Gastroesophageal sphincter (tissue), 4 donors: ENCODE measurements at places on chromosomes 2 and 18.

- ATAC-seq = no peak
These were observed 266.3 kb downstream of the MTX2 start for GRCh38 chr2:176535467-176536113.

DNA sequence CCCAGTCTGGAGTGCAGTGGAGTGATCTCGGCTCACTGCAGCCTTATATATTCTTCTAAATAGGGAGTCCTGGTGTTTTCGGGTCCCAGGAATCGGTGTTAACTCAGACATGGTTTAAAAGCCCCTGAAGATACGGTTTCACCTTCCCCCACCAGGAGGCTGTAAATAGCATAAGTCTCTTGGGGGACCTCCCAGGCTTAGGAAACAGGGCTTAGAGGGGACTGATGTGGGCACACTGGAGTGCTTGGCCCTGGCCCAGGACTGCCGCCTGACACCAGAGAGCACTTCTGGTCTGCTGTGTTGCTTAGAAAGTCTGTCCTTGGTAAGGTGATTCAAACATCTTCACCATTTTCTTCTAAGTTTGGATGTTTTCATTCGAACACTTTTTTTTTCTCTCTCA is 39.7 kb upstream of the MAP4K4 start:
- no peak for ATAC-seq

DNA sequence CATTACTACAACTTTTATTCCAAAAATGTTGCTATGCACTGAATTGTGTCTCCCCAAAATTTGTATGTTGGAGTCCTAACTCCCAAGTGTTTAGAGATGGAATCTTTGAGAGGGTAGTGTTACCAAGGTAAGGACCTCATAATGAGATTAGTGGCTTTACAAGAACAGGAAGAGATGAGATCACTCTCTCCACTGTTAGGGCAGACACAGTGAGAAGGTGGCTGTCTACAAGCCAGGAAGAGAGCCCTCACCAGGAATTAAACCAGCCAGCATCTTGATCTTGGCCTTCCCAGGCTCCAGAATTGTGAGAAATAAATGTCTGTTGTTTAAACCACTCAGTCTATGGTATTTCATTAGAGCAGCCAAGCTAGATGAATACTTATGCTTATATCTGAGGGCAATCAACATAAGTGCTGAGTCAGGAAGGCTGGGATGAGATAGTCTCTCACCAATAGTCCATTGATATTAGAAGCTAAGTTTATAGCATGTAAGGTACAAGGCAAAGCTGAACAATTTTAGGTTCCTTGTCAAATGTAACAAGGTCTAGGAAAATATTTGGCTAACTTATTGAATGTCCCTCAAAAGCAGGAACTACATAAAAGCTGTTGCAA is 317.6 kb upstream of the REG3G start:
- no peak for ATAC-seq

- peak; percentile 27 for ATAC-seq
These were observed 207.2 kb downstream of the SLC8A1 start for GRCh38 chr2:40244675-40245074.

- ATAC-seq = peak; percentile 50
These were observed 12.0 kb downstream of the SIGLEC15 start for GRCh38 chr18:45837283-45838070.

DNA sequence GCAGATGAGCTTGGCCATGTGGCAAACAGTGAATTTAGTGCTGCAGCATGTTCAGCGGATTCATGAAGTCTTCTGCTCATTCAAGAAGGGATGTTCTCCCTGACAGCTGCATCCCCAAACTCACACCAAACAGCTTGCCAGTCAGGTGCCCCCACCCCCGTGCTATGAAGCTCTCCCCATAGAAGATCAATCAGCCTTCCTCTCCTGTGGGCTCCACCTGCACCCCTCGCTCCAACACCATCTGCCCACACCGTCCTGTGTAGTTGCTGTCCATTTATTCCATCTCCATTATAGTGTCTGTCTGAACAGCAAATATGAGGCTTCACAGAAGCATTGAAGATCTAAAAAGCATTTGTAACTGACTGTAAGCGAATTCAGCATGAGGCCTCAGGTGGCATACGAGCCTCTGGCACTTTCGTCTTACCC is 218.9 kb downstream of the BCL2 start:
- no peak for ATAC-seq

DNA sequence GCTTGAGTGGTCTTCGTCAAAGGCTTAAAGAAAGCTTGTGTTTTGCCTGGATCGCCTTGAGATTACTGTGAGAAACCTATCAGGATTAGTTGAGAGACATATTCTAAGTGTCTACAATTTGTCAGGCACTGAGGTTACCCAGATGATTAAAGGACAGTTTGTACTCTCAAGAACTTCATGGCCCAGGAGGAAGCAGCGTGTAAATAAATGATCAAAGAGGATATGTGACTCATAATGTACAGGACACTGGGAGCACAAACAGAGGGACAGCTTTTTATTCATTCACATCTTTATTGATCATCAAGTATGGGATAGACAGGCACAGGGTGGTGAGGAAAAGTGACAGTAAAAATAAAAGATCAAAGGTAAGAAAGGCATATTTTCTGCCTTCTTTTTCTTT is 152.6 kb upstream of the FSHR start:
- no peak for ATAC-seq

- no peak for ATAC-seq
These were observed 118.8 kb downstream of the SCN9A start for GRCh38 chr2:166256896-166257295.

- ATAC-seq = no peak
These were observed 16.8 kb downstream of the SERPINB10 start for GRCh38 chr18:63924551-63924950.

GRCh38 chr18:31261792-31262582 is 56.0 kb upstream of the DSG1 start:
- ATAC-seq = no peak

- no peak for ATAC-seq
These were observed 39.4 kb downstream of the HRH4 start for GRCh38 chr18:24499814-24500213.

DNA sequence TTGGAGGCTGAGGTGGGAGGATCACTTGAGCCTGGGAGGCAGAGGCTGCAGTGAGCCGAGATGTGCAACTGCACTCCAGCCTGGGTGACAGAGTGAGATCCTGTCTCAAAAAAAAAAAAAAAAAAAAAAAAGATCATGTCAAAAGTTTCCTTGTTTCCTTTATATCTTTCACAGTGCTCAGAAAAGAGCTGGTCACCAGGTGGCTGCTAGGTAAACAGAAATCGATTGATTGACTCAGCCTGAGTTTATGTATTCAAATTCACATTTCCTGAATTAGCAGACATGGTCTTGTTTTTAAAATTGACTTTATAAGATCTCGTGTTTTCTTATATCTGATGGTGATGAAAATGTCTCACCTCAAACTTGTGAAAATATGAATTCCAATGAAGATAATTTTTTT is 261.8 kb upstream of the FANCL start:
- no peak for ATAC-seq

DNA sequence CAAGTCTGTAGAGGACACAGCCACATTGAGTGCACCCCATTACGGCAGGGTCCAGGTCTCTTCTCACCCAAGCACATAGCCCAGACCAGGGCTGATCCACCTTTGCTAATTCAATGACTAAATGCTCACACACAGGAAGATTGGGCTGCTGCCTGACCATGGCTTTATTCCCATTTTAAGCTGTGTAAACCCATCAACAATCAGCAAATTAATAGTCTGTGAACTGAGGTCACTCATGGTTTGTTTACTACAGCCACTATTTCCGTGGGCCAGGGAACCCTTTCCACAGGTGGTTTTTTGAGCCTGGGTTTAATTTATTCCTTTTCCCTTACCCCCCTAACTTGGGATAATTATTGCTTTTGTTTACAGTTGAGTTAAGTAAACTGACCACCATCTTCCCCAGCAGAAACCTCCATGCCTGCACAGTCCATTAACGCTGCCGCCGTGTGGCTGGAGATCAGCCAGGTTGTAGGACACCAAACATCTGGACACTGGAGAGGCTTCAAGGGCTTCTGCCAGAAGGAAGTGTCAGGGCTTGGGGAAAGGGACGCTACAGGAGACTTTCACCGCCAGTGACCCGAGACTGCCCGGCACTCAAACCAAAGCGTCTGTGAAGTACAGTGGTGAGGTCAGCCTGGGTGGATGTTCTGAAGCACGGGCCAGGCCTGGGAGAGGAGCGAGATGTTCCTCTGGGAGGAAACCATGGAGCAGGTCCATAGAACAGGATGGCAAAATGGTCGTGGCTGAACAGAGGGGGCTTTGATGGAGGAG is 282.9 kb downstream of the DYSF start:
- peak; percentile 39 for ATAC-seq

DNA sequence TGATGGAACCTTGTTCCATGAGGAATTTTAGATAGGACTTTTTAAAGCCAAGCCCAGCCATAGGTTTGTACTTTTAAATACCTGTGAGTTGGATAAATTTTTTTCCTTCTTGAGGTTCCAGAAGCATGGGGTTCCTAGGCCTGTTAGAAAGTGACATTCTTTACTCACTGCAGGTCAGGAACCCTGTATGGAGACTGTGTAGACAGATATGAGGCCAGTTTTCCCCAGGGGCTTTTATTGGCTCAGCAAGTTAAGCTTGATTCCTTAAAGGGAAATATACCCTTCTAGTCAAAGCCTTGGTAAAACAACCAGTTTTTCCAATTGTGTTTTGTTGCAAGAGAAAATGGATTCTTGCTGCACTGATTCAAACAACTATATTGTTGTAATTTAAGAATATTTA is 38.4 kb upstream of the GMCL1 start:
- ATAC-seq = no peak

GRCh38 chr2:216350214-216350791 is 22.0 kb downstream of the MARCHF4 start:
- peak; percentile 41 for ATAC-seq

- no peak for ATAC-seq
These were observed 971.7 kb upstream of the GYPC start for GRCh38 chr2:125684256-125684655.

DNA sequence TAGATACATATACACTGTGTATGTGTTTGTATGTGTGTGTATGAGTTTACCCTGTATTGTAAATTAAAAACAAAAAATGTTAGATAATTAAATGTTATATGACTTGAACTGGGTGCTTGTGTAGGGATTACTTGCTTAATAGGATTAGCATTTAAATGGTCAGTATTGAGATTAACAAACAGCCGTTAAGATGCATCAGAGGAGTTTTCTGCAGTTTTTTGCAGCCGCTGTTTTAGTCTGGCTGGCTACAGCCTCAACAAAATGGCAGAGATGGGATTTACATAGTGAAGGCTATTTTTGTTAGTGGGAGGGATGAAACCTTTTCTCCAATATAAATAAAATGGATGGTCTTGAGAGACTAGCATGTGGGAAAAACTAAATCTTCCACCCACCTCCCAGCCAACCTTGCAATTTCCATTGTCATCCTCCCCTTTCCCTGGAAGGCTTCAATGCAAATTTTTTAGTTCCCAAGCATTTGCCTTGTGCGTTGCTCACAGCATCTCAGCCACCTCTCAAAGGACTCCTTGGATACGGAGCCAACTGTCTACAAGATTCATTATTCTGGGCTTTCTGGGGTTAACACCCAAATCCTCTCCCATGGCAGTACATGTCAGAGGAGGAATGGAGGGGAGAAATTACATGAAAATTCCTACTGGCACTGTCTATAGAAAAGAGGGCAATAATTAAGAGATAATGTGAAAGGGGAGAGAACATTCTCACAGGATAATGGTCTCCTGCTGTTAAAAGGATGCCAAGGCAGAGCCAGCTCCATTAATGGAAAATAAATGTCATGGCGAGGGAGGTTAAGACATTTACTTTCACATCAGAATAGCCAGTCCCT is 351.9 kb downstream of the CDH2 start:
- no peak for ATAC-seq

GRCh38 chr2:44314362-44314761 is 39.1 kb downstream of the SLC3A1 start:
- no peak for ATAC-seq

DNA sequence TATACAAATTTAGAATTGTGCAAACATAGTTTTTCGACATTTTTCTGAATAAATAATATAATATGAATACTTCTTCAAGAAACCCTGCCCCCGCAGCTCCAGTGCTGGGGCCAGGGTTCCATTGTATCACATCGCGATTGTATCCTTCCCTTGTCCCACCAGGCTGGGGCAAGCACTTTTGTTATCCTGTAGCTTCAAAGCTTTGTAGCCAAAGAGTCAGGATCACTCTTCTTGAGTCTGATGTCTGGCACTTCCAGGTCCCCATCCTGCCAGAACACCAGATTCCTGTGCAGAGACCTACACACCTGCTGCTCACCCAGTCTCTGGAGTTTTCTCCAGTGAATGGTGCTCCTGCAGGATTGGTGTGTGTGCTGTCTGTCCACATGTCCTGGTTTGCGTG is 186.9 kb downstream of the ASB1 start:
- no peak for ATAC-seq

DNA sequence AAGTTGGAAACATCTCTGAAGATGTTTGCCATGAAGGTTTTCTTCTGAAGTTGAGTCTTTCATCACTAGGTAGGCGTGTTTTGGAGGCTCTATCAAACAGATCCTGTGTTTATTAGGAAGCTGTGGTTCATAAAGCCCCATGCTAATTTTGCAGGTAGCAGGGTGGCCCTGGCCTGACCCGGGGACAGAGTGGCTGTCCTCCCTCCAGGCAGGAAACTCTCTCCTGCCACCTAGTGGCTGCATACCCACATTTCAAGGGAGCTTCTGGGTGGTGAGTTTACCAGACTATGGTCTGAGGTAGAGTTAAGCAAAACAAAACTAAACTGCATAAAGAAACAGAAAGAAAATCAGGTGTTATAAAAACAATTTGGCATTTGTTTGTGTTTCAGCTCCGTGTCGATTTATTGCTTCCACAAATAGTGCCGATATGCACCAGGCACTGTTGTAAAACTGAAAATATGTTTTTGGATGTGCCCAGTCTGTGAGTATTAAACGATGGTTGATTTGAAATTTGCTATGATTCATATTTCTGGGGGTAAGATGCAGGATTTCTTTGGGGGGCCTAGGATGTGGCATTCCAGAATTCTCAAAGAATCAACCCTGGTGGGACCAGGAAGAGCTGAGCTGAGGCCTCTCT is 26.0 kb upstream of the IL37 start:
- no peak for ATAC-seq

DNA sequence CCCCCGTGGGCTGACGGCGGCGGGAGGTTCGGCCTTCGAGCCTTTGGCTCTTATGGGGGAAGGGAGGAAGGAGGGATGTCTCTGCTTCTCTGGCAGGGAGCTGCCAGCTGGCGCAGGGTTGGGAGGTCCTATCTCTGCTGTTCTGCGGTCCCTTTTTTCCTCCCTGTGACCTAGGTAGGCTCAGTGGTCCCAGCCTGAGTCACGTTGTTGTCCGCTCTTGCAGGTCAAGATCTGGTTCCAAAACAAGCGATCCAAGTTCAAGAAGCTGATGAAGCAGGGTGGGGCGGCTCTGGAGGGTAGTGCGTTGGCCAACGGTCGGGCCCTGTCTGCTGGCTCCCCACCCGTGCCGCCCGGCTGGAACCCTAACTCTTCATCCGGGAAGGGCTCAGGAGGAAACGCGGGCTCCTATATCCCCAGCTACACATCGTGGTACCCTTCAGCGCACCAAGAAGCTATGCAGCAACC is 2.5 kb downstream of the DLX1 start:
- no peak for ATAC-seq
